ENCODE measurements at places on chromosomes 12 and 14.

DNA sequence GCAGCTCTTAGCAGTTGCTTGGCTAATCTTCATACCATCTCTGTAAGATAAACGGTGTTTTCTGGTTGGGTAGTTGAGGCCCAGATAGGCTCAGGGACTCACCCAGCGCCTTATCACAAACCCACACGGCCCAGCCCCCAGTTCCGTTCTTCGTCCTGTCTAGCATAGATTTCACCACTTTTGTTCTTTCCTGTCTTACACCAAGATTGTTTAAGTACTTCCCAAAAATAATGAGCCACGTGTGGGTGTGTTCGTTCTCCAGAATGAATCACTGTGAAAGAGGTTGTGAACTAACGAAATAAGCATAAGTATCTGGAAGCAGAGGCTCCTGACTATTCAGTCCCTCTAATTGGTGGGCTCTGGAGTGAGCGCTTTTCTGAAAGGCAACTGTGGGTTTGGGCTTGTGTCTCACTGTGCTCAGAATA lies 21.4 kb downstream of the ACVR1B start:
- DNase-seq, result no peak

DNA sequence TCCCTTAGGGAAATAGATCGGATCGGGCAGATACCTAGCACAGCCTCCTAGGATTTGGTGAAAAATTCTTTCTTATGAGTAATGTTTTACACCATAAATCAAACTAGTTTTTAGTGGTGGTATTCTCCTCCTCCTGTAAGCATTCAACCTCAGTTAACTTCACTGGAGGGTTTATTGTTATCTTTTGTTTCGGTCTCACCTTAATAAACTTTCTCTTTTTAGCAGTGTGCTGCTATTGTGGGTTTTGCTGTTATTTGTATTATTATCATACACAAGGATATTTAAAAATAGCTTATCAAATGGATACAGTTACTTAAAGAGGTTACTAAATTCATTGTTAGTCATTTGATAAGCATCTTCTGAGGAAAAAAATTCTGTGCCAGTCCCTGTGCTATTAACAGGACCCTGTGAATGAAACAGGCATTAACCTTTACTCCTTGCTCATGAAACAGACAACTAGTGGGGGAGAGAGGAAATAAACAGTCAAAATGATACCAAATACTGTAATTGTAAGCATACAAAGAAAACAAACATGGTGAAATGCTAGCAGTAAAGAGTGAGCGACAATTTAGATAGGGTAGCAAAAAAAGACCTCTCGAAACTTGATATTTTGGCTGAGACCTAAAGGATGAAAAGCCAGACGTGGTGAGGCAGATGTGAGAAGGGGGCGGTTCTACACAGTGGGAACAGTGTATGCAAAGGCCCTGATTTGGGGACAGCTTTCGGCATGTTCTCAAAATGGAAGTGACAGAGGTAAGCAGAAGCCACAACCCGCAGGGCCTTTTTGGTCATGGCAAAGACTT lies 178.7 kb upstream of the SOX5 start:
- no peak for DNase-seq

DNA sequence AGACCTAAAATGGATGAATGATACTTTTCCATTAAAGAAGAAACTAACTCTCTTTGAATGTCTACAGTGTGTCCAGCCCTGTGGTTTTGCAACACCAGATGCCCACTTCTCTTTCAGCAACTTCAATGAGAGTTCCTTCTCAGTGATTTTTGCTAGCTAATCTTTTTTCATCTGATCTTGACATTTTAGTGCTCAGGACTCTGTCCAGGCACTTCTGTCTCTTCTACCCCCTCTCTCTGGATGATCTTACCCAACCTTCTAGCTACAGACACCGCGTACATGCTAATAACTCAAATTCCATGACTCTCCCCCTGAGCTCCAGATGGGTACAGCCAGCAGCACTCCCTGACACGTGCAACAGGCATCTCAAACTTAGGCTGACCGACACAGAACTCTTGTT lies 161.1 kb upstream of the FOXN3 start:
- no peak for DNase-seq

DNA sequence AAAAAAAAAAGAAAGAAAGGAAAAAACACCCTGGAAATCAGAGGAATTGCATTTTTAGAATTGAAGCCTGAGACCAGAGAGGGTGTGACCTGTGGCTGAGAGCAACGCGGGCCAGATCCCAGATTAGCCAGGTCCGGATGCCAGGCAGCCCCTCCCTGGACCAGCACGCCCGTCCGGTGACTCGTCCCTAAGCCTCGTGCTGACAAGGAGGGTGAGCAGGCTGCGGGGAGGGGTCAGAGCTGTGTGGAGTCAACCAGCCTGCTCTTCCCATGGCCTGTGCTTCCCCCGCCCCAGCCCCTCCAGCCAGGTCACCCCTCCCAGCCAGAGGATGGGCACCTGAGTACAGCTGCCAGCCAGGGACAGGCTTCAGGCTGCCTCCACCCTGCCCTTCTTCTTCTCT lies 4.2 kb upstream of the KLC1 start:
- DNase-seq, result peak; percentile 21

- DNase-seq, result no peak
These were observed 473.8 kb downstream of the RAD51B start for GRCh38 chr14:68293404-68293803.

DNA sequence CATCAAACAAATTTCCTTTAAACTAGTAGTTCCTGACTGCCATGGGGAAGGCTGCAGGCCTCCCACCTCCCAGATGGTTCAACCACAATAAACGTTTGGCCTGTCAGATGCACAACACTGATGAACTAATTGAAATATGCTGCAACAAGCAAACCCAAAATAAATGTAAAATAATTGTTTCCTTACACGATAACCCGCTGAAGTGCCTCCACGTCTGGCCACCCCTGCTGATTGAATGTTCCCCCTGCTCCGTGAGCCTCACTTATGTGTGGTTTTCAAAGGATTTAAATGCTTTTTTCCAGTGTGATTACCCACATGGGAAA lies 8.4 kb downstream of the PITPNM2 start:
- no peak for DNase-seq

DNA sequence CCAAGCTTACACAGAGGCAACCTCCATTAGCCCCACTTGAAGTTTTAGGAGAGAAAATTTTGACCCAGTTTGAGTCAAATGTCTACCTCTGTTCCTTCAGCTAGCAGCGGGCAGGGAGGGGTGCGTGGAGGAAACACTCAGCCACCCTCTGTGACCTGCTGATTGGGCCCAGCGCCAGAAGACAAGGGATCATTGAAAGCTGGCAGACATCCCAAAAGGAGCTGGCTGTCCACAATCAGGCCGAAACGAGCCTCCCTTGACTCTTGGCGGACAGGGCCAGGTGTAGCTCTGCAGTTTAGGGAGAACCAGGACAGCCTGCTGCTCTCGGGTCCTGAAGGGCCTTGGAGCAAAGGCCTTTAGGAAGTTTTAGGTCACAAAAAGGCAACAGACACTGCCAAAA lies 41.3 kb downstream of the CD9 start:
- DNase-seq, result no peak

GRCh38 chr14:105107781-105108515 lies 42.7 kb upstream of the GPR132 start:
- DNase-seq, result no peak

GRCh38 chr12:39331539-39332261 lies 111.2 kb downstream of the KIF21A start:
- DNase-seq, result no peak

DNA sequence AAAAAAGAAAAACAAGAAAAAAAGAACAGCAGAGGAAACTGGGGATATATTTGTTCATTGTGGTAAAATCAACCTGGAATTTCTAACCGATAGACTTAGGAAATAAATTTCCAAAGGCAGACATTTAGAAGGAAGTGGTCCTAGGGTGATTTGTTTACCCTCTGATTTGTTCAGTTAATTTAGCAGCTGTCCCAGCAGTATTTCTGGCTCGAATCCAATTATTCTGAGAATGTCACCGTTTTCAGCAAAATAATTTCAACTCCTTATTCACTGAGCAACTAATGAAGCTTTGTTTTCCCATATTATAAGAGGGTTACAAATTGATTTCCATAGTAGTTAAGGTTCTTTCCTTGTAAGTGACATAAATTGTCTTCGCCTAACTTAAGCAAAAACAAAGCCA lies 285.2 kb upstream of the SYT10 start:
- DNase-seq, result no peak

DNA sequence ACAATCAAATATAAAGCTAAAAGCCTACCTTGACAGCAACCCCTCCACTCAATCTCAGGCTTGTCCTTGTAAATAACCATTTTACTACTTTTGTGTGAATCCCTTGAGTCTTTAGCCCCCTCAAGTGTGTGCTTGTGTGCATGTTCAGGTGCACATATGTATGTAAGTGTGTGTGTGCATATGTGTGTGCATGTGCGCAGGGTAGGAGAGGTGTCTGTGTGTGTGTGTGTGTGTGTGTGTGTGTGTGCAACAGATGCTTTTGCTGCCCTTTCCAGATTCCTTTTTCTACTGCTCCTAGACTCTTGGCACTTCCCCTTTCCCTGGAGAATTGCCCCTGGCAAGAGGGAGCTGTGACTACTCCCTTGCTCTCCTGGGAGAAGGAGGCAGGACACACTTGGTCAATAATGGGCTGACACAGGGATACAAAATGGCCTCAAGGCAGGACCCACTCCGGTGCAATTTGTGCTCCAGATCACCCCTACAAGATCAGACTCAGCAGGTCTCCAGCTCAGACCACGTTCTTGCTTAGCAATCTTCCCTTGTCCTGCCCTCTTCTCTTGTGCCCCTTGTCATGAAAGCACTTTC lies 73.4 kb downstream of the IFNG start:
- no peak for DNase-seq

DNA sequence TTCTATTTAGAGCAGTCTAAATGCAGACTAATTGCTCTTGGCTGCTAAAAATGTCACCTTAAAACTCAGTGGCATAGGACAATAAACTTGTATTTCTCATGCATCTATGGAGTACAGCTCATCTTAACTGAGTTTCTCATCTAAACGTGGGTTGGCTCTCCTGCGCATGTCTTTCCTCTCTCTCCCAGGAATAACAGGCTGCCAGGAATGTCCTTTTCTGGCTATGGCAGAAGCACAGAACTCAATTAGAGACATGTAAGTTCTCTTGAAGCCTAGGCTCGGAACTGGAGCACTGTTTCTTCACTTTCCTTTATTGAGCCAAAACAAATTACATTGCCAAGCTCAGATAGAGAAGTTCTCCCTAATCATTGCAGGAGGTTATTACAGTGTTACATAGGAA lies 722.3 kb upstream of the FLRT2 start:
- DNase-seq, result no peak

All from kidney glomerular epithelial cell (primary cell).